NCI-H524 (cell line): ENCODE measurements at places on chromosomes 5 and 9.
A peak's percentile ranks its signal among the peaks of the same experiment; 100 is the strongest.

GRCh38 chr9:127905004-127905728 lies 5.8 kb upstream of the ST6GALNAC6 start:
- no peak for DNase-seq

DNA sequence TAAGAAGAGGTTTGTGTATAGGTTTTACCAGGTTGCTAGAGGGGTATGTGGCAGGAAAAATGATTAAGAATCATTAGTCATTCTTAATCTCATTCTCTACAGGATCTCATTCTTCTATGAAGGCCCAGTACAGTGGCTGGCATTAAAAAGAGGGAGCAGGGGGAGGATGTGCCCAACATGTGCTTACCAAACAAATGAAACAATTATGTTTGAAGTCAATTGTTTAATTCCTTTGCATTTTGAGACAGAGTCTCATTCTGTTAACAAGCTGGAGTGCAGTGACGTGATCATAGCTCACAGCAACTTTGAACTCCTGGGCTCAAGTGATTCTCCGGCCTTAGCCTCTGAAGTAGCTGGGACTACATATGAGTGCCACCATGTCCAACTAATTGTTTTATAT lies 23.0 kb downstream of the FNIP1 start:
- DNase-seq, result no peak

DNA sequence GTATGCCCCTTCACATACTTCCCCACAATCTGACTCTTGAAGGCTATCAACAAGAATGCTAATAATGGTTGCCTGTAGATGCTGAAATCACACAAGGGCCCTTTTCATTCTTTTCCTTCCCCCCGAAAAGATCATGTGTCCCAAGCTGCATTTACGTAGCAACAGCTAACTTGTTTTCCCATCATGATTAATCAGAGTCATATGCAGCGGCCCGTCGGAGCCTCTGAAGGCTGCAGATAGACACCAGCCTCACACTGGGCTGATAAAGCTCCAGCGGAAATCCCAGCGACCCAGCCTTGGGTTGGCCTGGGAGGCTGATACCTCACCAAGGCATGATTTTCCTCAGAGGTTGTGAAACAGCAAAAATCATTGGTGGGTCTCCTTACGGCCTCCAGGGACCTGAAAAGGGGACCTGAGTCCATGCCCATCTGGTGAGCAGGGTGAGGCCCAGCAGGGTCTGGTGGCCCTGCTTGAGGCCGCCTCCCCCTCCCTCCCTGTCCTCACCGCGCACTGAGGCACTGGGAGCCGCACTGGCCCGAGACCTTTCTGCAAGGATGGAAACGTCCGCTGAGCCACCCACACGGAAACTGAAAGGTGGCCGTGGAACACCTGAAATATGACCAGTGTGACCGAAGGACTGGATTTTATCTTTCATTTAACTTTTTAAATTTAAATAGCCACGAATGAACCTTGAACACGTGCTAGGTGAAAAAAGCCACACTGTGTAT lies 114.2 kb upstream of the PHYKPL start:
- no peak for DNase-seq

GRCh38 chr9:131747352-131747751 lies 7.5 kb upstream of the RAPGEF1 start:
- DNase-seq, result no peak

DNA sequence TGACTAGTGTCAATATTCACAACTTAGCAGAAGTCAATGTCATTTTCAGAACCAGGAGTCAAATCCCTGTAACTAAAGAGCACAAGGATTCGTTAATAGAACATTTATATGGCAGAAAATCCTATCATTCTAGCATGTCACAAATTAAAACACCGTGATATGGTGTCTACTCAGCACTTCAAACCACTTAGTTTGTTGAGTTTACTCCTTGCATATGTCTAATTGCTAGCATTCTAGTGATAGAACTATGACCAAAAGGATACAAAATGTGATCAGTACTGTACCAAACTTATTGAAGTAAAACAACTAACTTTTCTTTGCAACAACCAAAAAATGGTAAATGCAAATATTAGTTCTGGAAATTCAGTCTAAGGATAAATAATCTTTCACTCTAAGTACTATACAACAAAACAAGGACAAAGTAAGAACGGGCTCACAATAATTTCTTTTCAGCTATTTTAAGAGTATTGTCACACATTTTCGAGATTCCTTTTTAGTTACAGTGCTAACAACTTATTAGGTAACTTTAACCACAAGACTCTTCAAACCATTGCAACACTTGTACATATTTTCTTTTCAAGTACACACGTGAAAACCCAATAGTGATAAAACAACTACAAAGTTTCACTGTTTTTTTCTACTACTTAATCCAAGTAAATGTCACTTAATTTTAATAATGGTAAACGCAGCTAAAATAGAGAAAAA lies 845.2 kb upstream of the CDH10 start:
- no peak for DNase-seq

- no peak for DNase-seq
Observed at GRCh38 chr5:9421884-9422283, 124.0 kb downstream of the SEMA5A start.

GRCh38 chr5:160548949-160549645 lies 127.4 kb downstream of the PTTG1 start:
- DNase-seq, result no peak

DNA sequence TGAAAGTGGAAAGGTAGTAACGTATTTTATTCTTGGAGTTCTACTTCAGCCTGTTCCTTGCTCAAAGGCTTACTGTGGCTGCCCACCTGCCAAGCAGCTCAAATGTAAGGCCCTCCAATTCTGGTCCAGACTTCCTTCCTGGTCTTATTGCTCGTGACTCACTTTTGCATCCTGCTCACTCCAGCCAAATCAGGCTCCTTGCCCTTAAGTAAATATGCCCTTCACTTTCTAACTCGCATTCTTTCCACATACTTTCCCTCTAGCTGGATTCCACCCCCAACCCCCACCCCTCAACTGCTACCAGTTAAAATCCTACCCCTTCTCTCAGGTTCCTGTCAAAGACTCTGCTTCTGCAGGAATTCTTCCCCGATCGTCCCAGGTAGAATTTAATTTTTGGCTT lies 96.6 kb downstream of the GALNT10 start:
- DNase-seq, result no peak

GRCh38 chr9:74519419-74519818 lies 22.3 kb downstream of the RORB start:
- DNase-seq, result no peak

GRCh38 chr5:57450991-57451876 lies 31.4 kb downstream of the ACTBL2 start:
- no peak for DNase-seq

GRCh38 chr5:33800241-33800950 lies 91.4 kb downstream of the ADAMTS12 start:
- peak; percentile 29 for DNase-seq

DNA sequence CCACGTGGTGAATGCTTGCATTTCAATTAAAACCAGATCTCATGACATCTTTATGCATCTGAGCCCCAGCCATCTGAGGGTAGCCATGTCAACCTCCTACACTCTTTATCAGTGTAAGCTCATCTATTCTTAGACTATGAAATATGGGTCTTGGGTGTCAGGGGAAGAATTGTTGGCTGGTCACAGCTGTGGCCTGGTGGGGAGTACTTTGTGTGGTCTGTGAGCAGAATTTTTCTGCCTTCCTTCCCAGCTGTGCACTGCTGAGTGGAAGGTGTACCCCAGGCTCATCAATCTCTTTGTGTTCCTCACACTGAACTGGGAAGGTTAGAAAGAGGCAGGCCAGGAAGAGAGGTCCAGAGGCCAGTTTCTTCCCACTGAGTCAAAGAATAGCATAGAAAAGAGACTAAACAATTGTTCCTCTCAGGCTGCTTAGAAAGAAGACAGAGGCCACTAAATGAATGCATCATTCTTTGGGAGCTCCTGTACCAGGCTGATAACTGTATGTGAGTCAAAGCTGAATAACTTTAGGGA lies 202.7 kb upstream of the RGMB start:
- no peak for DNase-seq
